ENCODE measurements at places on chromosomes 6 and 20.

- DNase-seq: no peak
Observed at GRCh38 chr6:168939796-168940195, 313.9 kb downstream of the THBS2 start.

DNA sequence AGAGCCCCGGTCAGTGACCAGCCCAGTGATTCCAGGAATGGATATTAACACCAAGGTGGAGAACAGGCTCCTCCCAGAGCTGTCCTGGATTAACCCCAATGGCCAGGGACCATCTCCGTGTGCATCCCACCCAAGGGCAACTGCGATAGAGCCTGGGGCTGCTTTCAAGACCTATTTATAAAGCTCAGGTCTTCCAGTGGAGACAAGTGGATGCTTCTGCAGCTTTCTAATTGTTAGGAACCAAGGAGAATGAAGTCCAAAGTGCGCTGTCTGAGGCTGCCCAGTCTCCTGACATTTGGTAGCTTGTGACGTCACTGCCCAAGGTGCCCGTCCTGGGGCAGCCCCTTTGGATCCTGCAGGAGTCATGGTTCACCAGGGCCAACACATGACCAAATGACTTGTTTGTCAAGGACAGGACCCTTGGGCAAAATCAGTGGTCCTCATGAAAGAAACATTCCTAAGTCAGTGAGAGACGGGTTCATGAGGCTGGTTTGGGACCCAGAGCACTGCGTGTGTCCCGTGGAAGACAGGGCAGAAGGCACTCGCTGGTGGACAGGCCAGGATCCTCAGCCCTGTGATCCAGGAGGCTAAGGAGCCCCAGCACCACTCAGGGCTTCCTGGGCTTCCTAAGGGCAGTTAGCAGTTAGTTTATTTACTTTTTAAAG lies 174.9 kb downstream of the ANKRD60 start:
- DNase-seq: no peak

DNA sequence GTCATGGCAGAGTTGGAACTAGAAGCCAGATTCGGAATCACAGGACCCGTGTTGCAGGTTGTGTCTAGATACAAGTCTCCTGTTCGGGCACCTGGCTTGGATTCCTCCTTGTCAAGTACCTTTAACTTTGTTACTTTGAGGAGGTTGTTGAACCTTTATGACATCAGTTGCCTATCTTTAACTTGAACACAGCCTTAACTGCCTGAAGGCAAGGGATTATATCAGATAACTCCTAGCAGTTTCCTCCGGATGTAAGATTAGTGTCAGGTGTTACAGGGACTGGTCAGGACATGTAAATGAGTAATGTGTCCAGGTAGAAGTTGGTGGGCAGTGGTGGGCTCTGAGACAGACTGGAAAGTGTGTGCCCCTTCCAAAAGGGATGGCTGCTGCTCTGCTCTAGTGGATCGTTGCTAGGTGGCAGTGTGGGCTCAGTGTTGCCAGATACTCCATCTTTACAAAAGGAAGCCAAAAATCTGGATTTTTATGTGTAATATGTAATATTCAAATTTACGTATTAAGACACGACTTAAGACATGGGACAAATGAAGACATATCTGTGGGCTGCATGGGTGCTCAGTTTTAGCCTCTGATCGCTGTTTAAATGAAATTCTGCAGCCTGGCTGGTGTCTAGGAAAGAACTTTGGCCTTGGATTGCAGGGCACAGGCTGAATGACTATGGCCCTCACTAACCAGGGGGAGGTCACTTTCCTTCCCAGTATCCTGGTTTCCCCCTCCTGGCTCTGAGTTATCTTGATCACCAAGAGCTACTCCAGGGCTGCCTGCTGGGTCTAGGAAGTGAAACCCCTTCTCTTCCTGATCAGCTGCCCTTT lies 27.1 kb downstream of the CHMP4B start:
- peak; percentile 39 for DNase-seq

DNA sequence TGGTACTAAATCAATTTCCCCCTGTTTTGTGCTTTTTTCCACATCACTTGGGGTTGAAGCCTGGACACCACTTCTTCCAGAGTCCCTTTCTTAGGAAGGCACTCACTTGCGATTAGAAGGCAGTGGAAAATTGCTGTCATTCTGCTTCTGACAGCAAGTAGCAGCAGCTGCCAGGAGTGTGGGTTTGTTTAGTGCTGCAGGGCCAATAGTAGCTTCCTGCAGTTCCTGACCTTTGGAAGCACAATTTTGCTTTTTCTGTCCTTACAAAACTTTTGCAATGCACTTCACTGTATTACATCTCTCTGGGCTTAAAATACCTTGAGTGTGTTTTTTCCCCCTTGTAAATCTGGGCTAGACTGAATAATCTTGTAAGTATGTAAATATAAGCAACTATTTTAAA lies 12.5 kb upstream of the HLA-DRA start:
- DNase-seq: no peak

DNA sequence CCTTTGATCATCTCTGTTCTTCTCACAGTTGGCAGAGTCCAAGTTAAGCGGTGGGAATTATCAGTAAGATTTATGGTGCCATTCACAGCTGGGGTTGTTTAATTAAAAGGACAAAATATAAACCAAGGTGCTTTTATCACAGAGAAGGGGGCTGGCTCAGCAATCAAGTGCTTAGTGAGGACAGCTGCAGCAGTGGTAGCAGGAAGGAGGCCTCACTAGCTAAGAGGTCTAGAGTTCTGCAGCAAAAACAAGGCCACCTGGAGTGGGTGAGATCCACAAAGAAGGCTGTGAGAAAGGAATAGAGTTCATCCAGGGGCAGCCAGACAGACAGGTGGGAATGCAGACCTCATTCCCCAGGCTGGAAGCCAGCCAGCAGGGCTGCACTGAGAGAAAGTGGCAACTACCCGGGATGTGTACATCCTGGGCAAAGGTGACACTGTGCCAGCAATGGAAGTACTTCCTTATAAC lies 37.1 kb downstream of the PIGU start:
- DNase-seq: peak; percentile 87

- DNase-seq: no peak
Observed at GRCh38 chr6:64010010-64010409, 374.4 kb downstream of the PHF3 start.

- DNase-seq: no peak
Observed at GRCh38 chr6:33861722-33862121, 57.9 kb upstream of the MLN start.

DNA sequence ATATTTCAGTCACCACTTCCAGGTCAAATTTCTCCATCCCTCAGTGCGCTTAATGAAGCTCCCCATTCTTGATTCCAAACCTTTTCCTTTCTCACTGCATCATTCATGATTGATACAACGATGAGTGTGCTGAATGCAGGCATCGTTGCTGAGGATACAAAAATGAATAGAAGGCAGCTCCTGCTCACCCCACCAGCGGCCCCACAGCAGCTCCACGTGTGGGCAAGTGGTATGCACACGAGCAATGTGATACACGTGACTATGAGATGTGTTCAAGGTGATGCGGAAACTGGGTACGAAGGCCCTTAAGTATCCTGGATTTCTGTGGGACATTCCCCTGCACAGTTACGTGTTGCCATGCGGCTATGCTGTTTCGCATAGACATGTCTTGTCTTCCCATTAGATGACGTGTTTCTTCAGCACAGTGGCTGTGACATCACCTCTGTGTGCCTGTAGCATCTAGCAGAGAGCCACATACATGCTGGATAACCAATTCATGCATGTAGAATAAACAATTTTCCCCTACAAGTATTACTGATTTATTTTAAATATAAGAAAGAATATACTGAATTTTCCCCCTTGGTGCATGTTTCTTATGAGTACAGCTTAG lies 260.5 kb upstream of the AGPAT4 start:
- DNase-seq: no peak

DNA sequence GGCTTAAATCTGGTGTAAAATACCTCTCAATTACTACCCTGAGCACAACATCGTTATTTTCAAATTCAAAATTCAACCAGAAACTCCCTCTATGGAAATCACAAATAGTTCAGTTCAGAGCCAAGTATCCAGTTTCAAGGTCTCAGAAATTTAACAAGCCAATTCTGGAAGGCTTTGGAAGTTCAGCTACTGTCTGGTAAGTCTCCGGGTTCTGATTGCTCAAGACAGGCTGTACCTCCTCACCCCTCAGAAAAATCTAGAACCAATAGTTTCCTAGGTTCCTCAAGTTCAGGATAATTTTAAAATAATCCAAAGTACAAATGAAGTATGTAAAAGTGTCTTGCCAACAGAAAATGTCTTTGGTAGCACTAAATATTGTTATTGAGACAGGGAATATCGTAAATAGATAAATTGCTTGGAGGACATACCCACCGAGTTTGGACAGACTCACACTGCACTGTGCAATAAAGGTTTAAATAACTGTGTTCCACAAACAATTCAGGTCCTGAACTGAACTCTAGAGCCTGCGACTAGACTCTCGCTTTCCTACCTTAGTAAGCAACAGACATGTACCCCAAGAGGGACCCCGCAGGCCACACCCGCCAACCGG lies 729 bp downstream of the ATG5 start:
- DNase-seq: no peak

DNA sequence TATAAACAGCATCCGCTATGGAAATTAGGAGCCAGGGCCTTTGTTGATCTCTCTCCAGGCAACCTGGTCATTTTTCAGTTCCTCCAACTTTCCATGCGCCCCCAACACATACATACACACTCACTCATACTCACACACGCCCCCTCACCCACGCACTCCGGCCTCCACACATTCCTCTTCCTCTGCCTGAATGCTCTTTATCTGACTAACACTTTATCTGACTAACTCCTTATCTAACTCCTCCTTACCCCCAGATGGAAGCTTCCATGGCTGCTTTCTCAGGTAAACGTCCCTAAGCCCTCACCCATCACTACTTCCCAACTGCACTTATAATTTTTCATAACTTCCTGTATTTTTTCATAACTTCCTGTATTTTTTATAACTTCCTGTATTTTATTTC lies 17.4 kb downstream of the CASS4 start:
- no peak for DNase-seq

DNA sequence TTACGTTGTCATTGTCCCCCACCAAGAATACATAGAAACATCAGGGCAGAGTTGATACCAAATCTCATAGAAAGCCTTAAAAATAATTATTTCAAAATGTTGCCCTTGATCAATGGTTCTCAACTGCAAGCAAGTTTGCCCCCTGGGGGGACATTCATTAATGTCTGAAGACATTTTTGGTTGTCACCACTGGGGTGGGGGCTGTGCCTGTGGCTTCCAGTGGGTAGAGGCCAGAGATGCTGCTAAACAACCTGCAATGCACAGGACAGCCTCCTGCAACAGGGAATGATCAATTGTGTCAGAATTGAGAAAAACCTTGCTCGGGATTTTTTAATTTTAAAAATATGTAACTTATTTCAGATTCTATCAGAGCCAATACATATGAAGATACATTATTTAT lies 130.6 kb upstream of the DOK5 start:
- no peak for DNase-seq

- DNase-seq: no peak
Observed at GRCh38 chr20:3068986-3069900, 2.2 kb upstream of the OXT start.

DNA sequence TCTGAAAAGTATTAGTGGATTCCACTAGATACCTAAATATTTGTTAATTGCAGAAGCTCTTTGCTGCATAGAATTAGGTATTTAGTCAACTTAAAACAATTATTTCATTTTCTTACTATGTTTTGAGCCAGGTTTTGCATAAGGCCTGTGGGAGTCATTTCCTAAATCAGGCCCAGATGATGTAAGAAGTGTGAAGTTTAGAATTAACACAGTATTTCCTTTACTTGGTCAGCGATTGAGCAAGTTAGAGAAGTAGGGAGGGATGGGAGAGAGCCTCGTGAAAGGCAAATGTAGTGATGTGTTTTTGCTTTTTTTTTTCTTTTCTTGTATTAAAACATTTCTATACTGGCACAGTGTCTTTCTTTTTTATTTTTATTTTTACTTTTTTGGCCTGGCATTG lies 711.1 kb downstream of the HDGFL1 start:
- DNase-seq: no peak

DNA sequence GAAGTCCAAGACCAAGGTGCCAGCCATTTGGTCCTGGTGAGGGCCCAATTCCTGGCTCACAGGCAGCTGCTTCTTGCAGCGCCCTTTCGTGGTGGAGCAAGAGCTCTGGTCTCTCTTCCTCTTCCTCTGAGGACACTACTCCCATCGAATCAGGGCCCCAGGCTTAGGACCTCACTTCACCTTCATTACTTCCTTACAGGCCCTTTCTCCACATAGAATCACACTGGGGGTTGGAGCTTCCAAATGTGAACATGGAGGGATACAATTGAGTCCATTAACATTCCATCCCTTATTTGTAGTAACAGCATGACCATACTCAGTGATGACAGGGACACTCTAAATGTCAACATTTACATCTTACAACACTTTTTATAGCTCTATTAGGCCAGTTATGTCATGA lies 2.3 kb downstream of the RAMACL start:
- DNase-seq: no peak

DNA sequence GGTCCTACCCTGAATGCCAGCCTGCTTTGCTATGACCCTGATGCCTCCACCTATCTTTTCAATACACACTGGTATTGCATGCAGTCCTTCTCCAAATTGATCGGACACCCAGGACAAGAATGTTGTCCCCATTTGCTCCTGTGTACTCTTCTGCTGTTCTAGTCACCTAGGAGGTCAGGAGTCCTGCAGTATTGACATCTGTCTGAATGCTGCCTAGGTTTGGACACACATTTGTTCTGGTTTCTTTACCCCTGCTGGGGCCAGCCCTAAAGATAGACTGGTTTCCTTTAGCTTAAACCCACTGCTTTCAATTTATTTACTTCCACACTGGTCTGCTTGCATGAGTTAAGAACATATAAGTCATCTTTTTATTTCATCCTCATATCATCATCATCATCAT lies 167.0 kb upstream of the CCN2 start:
- DNase-seq: no peak

DNA sequence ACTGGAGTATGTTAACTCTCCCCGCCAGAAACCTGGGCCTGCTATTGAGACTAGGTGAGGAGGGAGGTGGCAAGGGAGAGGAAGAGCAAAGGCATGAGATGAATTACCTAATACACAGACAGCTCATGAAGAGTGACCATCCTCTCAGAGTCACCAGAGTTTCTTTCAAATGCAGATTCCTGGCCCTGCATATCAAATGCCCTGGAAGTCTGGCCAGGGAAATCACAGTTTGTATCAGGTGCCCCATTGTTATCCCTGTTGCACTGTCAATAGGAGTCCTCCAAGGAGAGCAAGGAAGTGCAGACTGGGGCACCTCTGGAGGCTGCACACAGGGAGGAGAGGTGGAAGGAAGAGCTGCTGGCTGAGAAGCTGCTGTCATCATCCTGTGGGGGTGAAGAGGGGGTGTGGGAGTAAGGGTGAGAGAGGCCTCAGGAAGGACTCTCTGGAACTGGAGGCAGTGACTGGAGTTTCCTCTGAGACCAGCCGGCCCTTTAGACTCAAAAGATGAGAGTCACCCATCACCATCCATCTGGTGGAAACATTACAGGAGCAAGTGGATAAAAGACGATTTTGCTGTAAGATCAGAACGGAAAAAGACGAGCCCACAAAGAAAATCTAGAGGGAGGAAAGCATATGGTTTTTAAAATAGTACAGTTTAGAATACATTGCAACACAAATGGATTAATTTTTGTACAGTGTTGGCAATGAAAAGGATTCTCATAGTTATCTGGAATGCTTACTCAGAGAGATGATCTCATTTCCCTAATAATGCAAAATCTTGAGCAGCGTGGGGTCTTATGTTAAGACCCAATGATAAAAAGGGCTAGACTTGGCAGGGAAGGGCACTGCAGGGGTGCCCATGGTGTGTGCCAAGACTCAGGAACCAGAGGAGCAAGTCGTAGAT lies 268.1 kb downstream of the UST start:
- DNase-seq: no peak
